ENCODE measurements at places on chromosomes 13 and 19.

- DNase-seq, result no peak
Measured at GRCh38 chr13:113425941-113426590, 27.2 kb downstream of the ADPRHL1 start.

DNA sequence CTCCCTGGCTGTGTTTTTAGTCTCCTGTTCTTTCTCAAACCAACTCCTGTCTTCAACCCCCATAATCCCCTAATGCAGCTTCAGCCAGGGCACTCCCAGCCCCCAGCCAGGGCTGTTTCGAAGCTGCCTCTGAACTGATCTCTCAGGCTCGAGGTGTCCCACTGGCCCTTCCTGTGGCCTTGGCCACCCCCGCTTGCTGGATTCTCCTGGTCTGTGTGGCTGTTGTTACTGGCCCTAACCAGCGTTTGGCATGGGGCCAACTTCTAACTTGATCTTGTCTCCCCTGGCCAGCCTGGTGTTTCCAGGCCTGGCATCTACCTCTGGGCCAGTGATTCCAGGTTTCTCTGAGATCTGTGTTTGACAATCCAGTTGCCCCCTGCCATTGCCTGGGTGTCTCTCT, 11.0 kb downstream of the XAB2 start:
- no peak for DNase-seq

DNA sequence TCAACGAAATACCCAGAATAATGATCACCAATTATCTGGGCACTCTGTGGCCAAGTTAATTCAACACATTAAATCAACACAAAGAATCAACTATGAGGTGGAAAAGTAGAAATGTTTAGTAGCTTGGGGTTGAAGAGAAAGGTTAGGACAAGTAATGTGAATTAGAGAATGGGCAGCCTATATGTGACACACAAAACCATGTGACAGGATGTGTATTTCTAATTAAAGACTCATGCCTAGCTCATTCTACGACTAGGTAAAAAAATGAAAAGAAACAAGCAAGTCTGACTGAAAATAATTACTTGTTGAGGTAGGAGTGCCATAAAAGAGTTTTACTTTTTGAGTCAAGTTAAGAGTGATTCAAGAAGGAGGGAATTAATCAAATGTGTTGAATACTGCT, 2646.0 kb upstream of the PCDH20 start:
- no peak for DNase-seq

DNA sequence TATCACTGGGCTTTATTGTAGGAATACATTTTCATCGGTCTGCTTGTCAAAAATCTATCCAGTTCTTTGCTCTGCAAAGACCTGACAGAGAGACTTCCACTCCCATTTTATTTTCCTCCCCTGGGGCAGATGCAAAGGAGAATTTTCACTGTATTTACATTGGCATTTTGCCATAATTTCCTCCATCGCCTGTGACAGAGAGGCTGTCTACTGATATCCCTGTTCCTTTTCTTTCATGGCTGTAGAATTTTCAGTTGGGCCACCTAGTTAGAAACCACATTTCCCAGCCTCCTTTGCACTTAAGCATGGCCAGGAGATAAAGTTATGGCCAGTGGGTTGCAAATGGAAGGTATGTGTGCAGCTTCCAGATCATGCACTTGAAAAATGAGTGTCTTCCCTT, 89.3 kb downstream of the NUFIP1 start:
- DNase-seq, result no peak

GRCh38 chr13:113493315-113493951, 2.9 kb upstream of the DCUN1D2 start:
- no peak for DNase-seq

- no peak for DNase-seq
Measured at GRCh38 chr13:52164989-52165388, 5.6 kb upstream of the NEK3 start.

DNA sequence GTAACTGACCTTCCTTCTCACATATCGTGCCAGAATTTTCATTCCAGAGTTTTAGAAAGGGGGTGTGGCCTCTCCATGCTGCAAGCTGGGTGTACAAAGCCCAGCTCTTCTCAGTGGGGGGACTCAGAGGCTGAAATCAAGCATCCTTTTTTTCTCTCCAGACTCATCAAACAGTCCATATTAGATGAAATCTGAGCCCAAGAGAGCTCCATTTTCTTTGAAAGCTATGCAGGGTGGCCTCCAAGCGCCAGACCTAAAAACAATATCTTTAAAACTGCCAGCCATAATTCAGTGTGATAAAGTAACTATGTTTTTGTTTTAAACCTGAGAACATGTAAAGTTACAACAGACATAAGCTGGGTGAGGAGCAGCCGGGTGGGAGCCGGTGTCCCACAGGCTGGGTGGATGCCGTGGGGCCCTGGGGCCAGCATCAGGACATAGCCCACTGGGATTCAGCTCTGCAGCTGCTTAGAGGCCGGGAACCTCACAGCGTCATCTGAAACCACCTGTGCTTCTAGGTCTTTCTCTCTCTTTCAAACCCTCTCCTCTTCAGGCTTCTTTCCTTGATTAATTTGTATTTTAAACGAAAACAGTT, 249.2 kb downstream of the ZNF536 start:
- no peak for DNase-seq

GRCh38 chr19:42313096-42313839, at the start of gene TMEM145:
Gene TMEM145, plus strand, starts transcription at chr19:42313309. Its CDS starts 68 bp downstream, at chr19:42313377.
- DNase-seq, result no peak

DNA sequence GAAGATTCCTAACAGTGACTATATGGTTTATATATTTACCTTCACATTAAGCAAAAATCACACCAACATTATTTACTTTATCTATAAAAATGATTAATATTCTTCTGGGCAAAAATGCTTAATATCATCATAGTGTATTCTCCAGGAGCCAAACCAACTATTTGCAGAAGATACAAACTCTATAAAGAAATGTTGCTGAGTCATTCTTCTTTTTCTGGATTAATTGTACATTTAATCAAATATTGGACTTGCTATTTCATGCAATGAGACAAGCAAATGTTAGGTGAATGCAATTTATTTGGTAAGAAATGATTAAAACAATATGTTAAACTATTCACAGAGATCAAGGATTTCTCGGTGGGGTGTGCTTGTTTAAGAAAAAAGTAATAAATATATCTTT, 1075.8 kb downstream of the PCDH9 start:
- DNase-seq, result no peak

- no peak for DNase-seq
Measured at GRCh38 chr13:25846222-25846984, 205.4 kb downstream of the SHISA2 start.

DNA sequence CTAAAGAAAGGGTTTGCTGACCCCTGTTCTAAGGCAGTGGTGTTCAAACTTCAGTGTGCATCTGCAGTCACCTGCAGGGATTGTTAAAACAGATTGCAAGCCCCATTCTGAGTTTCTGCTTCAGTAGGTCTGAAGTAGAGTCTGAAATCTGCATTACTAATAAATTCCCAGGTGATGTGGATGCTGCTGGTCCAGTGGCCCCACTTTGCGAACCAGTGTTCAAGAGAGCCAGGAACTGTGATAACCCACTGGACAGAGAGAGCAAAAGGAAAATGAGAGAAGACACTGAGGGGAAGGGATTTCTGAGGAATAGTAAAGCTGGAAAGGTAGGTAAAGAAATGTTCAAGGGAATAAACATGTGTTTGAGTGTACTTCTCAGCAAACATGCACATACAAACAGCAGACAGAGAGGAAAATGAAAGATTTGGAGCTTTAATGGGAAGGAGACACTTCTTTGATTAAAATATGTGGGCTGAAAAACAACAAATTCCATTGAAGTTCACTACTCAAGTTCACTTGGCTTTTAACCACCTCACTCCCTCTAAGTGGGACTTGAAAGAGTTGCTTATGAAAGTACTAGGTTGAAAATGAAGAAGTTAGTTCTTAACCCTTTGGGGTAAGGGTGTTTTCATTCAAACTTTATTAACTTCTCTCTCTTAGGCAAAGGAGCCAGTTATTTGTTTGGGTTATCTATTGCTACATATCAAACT, 26.4 kb upstream of the FAM216B start:
- DNase-seq, result no peak

- DNase-seq, result no peak
Measured at GRCh38 chr19:3024870-3025548, 4.1 kb downstream of the TLE2 start.
